ENCODE measurements at places on chromosomes 1 and 21.

GRCh38 chr1:232899839-232900238 is 50.6 kb upstream of the NTPCR start:
- no peak for DNase-seq

DNA sequence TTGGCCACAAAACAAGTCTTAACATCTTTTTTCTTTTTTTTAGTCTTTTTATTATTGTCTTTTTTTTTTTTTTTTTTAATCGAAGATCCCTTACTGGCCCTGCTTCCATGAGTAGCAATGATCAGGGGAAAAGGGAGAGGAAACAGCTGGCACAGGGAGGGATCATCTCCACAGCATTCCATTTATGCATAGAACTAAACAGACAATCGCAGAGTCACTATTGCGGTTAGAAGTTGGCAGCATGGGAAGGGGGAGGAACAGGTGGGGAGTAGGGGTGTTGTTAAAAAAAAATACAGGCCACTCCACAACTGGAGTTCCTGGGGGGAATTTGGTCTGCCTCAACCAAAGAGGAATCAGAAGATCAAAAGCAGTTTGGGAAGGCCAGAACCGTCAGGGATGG is 55.4 kb downstream of the C1orf185 start:
- DNase-seq, result no peak

DNA sequence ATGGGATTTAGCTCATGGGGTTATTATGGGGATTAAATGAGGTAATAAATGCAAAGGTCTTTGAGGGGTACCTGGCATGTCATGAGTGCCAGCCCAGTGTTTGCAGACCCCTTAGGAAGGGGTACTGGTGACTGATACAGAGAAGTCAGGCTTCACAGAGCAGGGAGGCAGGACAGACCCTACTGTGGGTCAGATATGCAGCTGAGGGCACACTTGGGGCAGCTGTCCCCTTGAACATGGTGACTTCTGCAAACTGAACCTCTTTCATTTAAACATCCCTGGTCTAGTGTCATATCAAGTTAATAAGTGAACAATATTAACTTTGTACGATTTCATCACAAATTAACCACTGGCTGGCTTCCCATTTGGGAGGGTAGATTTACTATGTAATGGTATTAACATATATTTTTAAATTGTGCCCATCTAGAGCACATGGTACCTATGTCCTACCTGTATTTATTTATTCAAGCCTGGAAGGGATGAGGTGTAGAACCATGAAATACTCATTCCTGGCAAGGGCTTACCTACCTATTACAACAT is 25.9 kb downstream of the STPG1 start:
- DNase-seq, result no peak

- DNase-seq, result no peak
Observed at GRCh38 chr1:241208910-241209379, 148.1 kb downstream of the RGS7 start.

GRCh38 chr1:2168535-2168934 is 26.0 kb downstream of the FAAP20 start:
- DNase-seq, result no peak

DNA sequence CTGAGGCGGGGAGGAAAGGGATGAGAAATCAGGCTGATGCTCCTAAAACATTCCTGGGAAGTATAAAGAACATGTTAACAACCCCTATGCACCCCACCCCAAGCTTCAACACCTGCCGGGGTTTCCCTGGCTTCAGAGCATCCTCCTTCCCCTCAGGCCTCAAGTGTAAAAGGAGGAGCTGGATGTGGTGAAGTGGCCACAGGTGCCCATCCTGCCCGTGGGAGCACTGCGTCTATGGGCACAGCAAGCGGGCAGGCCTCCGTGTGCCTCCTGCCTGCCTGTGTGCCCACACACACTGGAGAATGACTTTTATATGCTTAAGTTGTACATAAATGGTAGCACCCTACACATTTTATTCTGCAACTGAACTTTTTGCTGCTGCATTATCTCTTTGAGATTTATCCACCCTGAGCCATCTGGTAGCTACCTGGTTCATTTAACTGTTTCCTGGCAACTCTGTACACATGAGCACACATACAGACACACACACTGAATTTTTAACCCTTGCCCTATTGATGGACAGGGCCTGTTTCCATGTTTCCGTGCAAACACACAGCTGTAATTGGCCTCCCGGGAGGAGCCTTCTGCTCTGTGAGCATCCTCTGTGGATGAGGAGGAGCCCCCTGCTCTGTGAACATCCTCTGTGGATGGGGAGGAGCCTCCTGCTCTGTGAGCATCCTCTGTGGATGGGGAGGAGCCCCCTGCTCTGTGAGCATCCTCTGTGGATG is 13.4 kb upstream of the FTCD start:
- no peak for DNase-seq

Measured in LoVo (cell line).